ELR (cell line): ENCODE measurements at places on chromosomes 4 and X.

DNA sequence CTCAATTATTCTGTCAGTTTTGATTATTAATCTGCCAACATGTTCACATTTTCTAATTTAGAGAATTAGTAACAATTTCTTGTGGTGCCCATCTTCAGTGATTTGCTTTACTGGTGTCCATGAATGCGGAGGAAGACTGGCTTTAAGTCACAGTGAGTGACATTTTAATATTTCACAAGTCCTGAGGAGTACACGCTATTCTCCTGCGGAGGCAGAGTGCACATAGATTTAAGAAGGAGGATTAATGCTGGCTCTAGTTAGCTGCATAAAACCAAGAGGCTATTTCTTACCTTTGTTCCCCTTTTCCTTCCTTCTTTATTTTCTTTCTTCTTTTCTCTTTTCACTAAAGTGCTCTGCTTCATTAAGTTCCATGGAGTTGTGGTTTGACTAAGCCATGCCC, 495.2 kb upstream of the IGFBP7 start:
- no peak for DNase-seq

- no peak for DNase-seq
Observed at GRCh38 chr4:5168891-5169290, 117.6 kb downstream of the STK32B start.

DNA sequence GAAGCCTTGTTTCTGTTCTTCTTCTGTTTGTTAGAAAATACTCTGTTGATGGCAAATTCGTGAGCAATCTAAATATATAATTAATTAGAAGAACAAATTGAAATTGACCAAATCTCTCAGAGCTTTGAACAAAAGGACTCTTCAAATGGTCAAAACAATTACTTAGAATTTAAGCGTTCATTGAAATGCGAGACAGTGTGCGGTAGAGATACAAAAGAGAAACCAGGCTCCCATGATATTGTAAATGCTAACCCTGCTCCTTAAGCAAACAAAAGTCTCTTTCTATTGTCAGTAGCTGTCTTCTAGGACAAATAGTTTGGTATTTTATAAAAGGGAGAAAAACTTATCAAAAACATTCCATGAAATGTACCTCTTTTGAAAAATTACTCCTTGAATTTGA, 453.4 kb upstream of the MAGEB2 start:
- DNase-seq = no peak

DNA sequence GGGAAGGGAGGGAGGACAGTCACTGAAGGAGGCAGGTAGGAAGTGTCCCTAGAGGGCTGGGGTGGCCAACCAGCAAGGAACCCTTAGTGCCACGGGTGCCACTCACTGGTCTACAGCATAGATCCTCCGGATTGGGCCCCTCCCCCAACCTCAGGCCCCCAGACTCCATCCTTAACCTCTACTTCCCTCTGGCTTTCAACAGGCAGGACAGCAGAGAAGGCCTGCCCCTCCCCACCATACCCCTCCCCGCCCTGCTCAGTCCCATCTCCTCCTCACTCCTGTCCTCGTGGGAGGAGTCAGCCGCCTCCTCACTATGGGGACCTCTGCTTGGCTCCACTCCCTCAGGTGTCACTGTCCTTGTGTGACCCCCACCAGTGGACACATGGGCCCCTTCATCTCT, 77.7 kb upstream of the PSAPL1 start:
- no peak for DNase-seq

GRCh38 chrX:154459832-154460231, 1.8 kb downstream of the PLXNA3 start:
- DNase-seq = no peak

DNA sequence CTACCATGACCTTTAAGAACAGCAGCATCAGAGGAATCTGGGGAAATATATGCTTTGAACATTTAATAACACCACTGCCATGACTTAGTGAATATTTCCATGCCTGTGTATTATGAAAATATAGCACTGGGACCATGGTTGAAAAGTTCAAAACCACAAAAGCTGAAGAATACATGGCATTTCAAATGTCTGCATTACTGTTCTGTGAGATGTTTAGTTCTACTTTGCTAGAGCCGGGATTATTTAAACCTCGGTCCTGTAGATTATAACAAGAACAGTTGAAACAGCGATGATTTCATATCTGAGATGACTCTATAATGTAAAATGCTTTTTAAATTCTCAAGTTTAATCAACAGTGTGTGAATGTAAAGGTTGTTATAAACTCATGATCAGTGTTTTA, 126.7 kb upstream of the AGA start:
- DNase-seq = no peak

DNA sequence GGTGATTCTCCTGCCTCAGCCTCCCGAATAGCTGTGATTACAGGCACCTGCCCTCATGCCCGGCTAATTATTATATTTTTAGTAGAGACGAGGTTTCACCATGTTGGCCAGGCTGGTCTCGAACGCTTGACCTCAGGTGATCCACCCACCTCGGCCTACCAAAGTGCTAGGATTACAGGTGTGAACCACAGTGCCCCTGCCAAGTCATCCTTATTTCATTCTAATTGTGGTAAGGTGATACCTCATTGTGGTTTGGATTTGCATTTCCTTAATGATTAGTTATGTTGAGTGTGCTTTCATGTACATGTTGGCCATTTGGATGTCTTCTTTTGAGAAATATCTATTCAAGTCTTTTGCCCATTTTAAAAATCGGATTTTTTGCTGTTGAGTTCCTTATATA, 93.0 kb downstream of the USP9X start:
- DNase-seq = no peak
